CD4-positive, alpha-beta T cell treated with Interleukin-2 at 100 ng/mL for 4 hours (primary cell): ENCODE measurements at places on chromosomes 7 and 10.
A peak's percentile ranks its signal among the peaks of the same experiment; 100 is the strongest.

GRCh38 chr10:5442990-5443370 is 30.6 kb downstream of the NET1 start:
- DNase-seq: no peak

DNA sequence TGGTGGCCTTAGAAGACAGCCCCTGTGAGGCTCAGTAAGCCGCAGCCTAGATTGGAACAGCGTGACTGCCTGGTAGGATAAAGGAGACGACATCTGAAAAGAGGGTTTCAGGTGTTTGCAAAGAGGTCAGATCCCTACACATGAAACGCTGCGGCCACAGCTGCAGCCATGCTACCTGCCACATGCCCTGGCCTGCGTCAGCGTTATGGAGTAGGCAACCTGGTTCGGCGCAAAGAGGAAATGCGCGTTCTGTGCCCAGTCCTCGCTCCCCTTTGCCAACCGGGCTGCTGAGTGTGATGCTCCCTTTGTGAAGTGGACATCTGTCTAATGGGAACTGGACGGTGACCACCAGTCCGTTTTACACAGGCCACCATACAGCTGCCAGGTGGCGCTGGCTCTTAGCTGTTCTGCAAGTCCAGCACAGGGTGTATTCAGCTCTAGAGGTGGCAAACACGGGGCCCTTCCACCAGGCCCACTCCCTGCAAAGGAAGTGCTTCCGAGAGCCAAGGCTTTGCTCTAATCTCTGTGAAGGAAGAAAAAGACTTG is 160.3 kb downstream of the CELF2 start:
- no peak for DNase-seq

DNA sequence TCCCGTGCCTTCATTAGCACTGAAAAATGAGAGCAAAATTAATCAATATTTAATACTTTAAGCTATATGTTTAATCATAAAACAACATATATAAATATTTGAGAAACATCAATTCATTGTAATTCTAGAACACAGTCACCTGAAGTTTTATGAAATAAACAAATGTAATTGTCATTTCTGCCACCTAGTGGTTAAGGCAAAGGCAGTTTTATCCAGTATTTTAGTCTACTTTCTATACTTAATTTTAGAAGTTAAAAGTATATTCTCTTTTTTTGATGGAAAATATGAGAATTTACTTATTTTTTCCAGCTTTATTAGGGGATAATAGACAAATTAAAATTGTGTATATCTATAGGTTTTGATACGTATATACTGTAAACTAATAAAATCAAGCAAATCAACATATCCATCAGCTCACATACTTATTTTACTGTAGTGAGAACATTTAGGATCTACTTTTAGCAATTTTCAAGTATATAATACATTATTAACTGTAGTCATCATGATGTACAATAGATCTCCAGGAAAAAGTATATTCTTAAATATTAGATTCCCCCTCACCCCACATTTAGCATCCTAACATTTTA is 16.9 kb downstream of the PCGF6 start:
- DNase-seq: peak; percentile 23

GRCh38 chr10:97520520-97520919 is 21.8 kb downstream of the UBTD1 start:
- no peak for DNase-seq

DNA sequence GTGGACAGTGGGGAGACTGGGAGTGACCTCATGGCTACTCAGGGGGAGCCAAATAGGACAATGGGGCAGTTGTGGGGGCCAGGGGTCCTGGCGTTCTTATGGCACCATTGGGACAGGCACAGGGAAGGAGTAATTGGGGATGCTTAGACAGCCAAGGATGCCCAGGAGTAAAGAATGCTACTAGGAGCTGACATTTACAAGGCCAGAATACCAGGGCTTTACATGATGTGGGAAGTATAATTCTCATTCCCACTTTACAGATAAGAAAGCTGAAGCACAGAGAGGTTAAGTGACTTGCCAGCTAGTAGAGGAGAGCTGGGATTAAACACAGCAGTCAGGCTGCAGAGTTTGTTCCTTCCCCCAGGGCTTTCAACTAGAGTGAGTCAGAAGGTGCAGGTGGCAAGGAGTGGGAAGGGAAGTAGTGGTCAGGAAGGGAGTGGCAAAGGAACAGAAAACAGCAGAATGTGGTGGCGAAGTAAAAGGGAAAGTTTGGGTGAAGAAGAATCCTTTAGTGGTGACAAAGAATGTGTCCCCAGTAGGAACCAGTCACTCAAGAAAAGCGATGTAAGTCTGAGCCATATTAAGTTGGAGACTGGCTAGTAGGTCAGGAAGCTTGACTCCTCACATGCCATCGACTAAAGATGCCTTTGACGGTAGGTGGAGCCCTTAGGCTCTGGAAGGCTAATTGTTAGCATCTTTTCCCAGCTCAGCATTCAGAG is 32.8 kb downstream of the CPVL start:
- DNase-seq: peak; percentile 11

GRCh38 chr10:134247-135131 is 766 bp upstream of the ZMYND11 start:
- peak; percentile 21 for DNase-seq

GRCh38 chr7:50330696-50331095 is 26.2 kb downstream of the IKZF1 start:
- no peak for DNase-seq

DNA sequence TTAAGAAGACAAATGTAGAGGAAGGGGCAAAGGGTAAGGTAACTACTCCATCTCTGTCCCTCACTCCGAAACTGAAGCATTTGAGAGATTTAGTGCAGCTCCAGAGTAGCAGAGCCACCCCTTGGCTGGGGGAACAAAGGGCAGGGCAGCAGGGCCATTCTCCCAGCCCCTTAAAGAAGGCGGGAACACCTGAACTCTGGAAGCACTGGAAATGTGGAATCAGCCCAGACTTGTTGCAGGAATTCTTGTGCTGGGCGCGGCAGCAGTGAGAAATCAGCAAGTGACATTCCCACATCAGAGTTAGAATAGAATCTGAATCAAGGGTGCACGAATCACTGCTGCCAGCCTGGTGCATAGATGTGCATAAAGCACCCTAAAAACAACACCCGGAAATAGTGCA is 34.4 kb upstream of the GRM8 start:
- DNase-seq: no peak

DNA sequence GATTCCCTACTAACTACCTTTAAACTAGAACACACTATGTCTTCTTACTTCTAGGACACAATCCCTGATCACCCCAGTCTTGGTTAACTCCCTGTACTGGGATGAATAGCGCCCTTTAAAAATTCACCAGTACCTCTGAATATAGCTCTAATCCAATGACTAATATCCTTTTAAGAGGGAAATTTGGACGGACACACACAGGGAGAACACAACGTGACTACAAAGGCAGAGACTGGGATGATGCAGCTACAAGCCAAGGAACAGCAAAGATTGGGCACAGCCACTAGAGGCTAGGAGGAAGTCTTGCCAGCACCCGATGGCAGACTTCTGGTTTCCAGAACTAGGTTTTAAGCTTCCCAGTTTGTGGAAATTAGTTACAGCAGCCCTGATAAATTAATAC is 81.4 kb downstream of the MALSU1 start:
- no peak for DNase-seq

DNA sequence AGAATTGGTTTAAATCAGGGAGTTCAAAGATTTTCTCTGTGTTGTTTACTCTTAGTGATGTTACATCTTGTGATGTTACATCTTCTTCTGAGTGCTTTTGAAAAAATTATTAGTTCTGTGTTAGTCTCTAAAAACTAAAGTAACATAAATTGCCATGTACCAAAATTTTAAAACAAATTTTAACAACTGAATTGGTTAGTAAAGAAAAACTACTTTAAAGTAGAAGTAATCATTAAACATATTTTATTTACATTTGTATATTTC is 5.2 kb upstream of the IGF2BP3 start:
- DNase-seq: no peak

- DNase-seq: peak; percentile 11
Measured at GRCh38 chr10:60236869-60237524, 152.7 kb downstream of the ANK3 start.

- DNase-seq: no peak
Measured at GRCh38 chr7:139370301-139370942, 10.7 kb downstream of the LUC7L2 start.

GRCh38 chr10:27838361-27838760 is 92.7 kb upstream of the MKX start:
- DNase-seq: no peak

- peak; percentile 31 for DNase-seq
Measured at GRCh38 chr7:50336894-50337703, 32.6 kb downstream of the IKZF1 start.

- DNase-seq: no peak
Measured at GRCh38 chr10:32955299-32955772, 2.7 kb downstream of the ITGB1 start.

- DNase-seq: no peak
Measured at GRCh38 chr7:46568420-46569132, 647.5 kb upstream of the IGFBP3 start.

DNA sequence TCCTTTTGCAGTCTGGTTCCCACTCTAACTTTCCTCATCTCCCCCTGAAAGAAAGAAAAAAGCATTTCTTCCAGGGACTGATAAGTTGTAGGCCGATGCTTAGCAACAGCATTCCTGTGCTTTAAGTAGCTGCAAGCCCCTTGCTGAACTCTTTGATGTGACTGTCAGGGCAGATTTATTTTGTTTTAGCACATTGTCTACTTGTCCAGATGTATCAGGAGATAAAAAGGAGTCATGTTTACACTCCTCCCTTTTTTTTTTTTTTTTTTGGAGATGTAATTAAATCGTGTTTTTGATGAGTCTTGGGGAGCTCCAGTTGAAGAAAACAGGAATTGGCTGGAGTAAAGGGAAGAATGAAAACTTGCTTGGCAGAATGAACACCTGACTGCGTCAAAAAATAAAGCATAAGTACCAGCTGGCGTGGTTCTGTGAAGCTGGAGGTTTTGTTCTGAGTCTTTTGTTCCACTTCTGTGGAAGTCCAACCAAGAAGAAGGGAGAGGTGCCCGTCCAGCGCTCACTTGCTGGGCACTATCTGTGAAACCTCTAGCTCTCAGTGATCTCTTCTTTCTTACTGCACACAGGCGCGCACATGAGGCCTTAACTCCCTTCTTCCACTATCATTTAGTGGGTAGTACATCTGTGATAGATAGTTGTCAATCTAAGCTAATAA is 871.7 kb downstream of the LRMDA start:
- no peak for DNase-seq

GRCh38 chr7:78368771-78369170 is 570.2 kb downstream of the PHTF2 start:
- DNase-seq: no peak

- no peak for DNase-seq
Measured at GRCh38 chr7:151680810-151681209, 161.1 kb upstream of the RHEB start.

- DNase-seq: no peak
Measured at GRCh38 chr10:28922127-28922526, 244.8 kb downstream of the BAMBI start.

DNA sequence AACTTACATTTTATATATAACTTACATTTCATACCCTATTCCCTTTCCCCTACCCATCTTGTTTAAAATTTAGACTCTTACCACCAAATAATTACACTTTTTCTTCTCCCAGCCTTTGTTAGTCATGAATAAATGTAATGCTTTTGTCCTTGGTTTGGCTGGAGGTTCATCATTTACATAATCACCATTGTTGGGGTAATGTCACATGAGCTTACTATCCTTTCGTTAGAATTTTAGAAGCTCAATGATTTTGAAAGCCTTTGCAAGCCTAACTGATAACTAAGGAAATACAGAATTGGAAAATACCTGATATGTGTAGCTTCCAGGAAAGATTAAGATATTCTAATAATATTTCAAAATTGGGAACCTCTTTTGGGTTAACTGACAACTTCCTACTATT is 171.7 kb downstream of the PLXDC2 start:
- DNase-seq: no peak

DNA sequence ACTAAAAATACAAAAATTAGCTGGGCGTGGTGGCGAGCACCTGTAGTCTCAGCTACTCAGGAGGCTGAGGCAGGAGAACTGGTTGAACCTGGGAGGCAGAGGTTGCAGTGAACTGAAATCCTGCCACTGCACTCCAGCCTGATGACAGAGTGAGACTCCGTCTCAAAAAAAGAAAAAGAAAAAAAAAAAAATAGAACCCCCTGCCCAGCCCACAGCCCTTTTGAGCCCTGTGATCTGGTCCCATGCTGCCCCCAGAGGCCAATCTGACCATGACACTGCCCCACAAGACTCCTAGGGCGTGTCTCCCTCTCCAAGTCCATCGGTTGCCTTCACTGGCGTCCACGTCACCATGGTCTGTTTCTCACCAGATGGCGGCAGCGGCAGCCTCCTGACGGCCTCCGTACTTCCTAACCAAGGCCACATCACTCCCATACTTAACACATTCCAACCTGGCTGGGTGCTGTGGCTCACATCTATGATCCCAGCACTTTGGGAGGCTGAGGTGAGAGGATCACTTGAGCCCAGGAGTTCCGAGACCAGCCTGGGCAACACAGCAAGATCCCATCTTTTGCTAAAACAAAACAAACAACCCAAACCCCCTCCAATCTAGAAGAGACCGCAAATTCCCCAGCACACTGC is 18.0 kb downstream of the STX1A start:
- peak; percentile 32 for DNase-seq

- DNase-seq: peak; percentile 8
Measured at GRCh38 chr7:6232534-6232933, 39.9 kb downstream of the CYTH3 start.

GRCh38 chr7:149625947-149626392 is 128.4 kb upstream of the ZNF746 start:
- DNase-seq: no peak

DNA sequence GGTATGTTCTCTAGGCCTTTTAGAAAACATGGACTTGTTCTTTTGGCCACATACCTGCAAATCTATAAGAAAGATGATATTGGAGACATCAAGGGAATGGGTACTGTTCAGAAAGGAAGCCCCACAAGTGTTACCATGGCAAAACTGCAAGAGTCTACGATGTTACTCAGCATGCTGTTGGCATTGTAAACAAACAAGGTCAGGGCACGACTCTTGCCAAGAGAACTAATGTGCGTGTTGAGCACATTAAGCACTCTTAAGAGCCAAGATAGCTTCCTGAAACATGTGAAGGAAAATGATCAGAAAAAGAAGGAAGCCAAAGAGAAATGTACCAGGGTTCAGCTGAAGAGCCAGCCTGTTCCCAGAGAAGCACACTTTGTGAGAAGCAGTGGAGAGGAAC is 37.1 kb downstream of the SDK1 start:
- no peak for DNase-seq
